Left lung (tissue), 14 donors: ENCODE measurements at places on chromosomes 6 and 20. TPM values are rescaled to one million over a fixed set of nuclear protein-coding genes. Genes with fewer than 3 reads are reported as not detected.

Gene CALHM6
- 9.1 TPM for polyA plus RNA-seq

- DNase-seq: no peak
These were observed 91.9 kb downstream of the MYLK4 start for GRCh38 chr6:2658788-2659187.

Gene ADGB
- polyA plus RNA-seq: 5.9 TPM

- DNase-seq: no peak
These were observed 41.1 kb downstream of the RAMACL start for GRCh38 chr6:166545156-166546034.

DNA sequence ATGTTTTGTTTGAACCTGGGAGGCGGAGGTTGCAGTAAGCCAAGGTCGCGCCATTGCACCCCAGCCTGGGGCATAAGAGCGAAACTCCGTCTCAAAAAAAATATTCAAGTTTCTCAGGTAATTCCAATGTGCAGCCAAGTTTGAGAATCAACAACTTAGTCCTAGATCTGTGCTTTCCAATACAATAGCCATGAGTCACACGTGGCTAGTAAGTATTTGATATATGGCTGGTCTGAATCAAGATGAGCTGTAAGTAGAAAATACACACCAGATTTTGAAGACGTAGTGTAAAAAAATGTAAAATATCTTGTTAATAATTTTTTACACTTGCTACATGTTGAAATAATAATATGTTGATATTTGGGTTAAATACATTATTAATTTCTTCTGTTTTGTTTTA is 35.0 kb upstream of the BTBD3 start:
- DNase-seq: no peak

GRCh38 chr6:55379471-55379870 is 52.2 kb downstream of the GFRAL start:
- DNase-seq: no peak

DNA sequence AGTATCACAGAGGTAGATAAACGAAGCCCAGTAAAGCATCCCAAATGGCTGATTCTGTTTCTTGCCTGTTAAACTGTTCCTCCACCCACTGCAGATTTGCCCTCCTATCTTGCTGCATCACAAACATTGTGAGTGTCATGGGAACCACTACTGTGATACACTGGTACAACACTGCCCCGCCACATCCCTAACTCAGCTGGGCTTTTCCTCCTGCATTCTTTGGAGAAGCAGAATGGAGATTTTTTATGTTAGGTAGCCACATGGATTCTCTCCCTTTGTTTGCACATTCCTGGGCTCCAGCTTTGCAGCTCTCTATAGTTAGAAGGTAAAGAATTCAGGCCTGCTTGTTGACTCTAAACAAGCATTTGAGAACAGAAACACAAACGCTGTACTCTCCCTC is 234.1 kb downstream of the TMEM242 start:
- DNase-seq: no peak

Gene ILRUN
- polyA plus RNA-seq: 44.1 TPM

GRCh38 chr20:57622201-57622570 is 2.0 kb upstream of the ZBP1 start:
- no peak for DNase-seq

GRCh38 chr6:1502041-1502440 is 107.7 kb upstream of the FOXC1 start:
- DNase-seq: no peak

Gene F13A1
- polyA plus RNA-seq: 73.4 TPM

Gene SLC17A2
- polyA plus RNA-seq: not detected

DNA sequence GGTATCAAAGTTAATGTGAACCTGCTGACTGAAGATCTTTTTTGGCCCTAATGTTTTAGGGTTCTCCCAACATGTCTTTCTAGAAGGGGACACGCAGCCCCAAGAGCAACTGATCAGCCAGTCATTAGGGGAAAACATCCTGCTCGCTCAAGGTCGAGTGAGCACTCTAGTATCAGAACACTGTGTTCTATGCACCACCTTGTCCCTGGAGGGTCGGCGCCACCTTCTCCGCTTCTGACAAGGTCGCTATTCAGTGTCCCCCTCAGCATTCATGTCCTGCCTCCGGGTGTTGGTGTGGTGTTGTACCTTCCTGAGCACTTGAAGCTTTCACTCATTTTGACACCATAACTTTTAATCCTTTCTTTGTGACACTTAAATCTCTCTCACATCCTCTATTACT is 331.2 kb upstream of the KCNQ5 start:
- DNase-seq: no peak

DNA sequence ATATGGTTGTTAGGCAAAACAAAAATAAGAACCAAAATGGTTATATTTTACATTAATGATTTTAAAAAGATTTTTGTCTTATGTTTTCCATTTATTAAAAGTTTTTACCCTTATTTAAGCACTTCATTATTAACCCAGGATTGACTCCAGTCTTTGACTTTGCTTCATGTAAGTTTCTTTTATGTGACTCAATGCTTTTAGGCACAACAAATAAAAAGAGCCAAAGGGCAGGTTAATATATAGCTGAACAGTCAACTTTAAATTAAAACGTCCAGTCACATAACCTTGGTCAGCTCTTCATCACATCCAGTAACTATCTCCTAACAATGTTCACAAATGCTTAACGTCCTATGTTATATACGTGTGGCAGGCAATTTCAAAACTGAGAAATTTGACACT is 32.7 kb downstream of the COL21A1 start:
- no peak for DNase-seq

GRCh38 chr6:35634316-35634715 is 54.4 kb downstream of the FKBP5 start:
- DNase-seq: no peak

GRCh38 chr6:99905209-99906106 is 88.6 kb downstream of the MCHR2 start:
- peak; percentile 22 for DNase-seq

Gene PERP
- polyA plus RNA-seq: 22.7 TPM

DNA sequence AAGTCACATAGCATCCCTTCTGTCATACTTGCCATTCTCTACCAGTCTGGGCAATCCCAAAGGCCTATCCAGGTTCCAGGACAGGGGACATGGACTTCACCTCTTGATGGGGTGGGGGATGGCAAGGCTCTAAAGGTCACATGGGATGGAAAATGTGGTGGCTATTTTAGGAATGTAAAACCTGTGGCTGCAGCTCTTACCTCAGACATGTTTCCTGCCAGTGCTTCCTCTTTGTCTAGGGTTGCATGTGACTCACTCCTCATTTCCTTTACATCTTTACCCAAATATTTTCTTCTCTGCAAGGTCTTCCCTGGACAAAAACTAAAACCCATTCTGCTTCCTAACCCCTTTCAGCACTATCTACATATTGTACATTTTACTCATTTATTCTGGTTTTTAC is 135.7 kb downstream of the BTBD3 start:
- DNase-seq: no peak

Gene ADAM33
- polyA plus RNA-seq: 7.5 TPM

GRCh38 chr6:70673601-70674000 is 5.9 kb downstream of the SMAP1 start:
- no peak for DNase-seq

- peak; percentile 71 for DNase-seq
These were observed 86.0 kb downstream of the SESN1 start for GRCh38 chr6:109008537-109009235.

Gene CDSN
- not detected for polyA plus RNA-seq

Gene TBC1D7
- 36.2 TPM for polyA plus RNA-seq

Gene TAGAP
- 2.2 TPM for polyA plus RNA-seq

- no peak for DNase-seq
These were observed 258.7 kb downstream of the TAF4 start for GRCh38 chr20:61806995-61807394.

DNA sequence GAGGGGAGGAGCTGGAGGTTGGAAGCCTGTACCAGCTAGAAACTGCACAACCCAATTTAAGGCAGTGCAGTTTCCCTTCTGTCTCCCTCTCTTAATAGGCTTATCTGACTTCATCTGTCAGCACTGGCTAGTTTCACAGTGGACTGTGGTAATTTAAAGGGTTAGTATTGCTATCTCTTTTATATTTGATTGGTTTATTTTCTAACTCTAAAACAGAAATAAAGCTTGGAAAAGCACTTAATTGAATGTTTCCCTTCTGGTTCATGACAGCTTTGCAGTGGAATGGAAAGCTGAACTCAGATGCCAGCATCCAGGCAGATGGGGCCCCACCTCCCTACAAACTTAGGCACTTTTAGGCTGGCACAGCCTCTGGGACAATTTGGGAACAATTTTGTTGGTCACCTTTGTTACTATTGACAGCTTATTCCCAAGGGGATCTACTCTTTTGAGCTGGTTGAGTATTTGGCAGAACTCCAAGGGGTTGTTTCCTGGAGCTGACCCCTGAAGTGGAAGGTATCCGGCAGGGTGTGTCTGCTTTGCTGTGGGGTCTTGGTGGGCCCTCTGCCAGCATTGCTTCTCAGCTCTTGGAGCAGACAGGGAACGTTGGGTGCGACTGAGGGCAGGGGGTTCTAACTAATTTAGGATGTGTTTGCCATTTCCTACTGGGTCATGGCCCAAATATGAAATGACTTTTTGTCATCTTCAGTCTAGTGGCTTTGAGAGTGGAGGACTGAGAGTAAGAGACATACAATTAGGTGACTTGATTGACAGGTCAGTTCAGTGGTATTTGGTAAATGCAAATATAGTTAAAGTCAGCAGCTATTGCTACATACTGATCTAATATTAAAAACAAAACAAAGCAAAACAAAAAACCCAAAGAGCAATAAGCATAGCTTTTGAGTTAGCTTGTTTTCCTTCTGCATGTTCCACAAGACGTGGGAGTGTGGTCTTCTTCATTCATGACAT is 9.3 kb downstream of the SH3BGRL2 start:
- no peak for DNase-seq

GRCh38 chr20:57259121-57259937 is 7.1 kb downstream of the BMP7 start:
- peak; percentile 83 for DNase-seq

- DNase-seq: no peak
These were observed 61.0 kb downstream of the NUDT3 start for GRCh38 chr6:34331371-34332050.

Gene PPIL6
- polyA plus RNA-seq: 13.0 TPM

- DNase-seq: no peak
These were observed 678.6 kb downstream of the MAFB start for GRCh38 chr20:40010483-40010882.

GRCh38 chr20:1900321-1900801 is 5.2 kb downstream of the SIRPA start:
- no peak for DNase-seq

- DNase-seq: no peak
These were observed 61.1 kb downstream of the CAP2 start for GRCh38 chr6:17454316-17455005.

GRCh38 chr20:39916236-39916765 is 772.7 kb downstream of the MAFB start:
- DNase-seq: no peak

GRCh38 chr6:135212020-135212806 is 31.1 kb downstream of the MYB start:
- DNase-seq: no peak

Gene RIN2
- polyA plus RNA-seq: 34.8 TPM

DNA sequence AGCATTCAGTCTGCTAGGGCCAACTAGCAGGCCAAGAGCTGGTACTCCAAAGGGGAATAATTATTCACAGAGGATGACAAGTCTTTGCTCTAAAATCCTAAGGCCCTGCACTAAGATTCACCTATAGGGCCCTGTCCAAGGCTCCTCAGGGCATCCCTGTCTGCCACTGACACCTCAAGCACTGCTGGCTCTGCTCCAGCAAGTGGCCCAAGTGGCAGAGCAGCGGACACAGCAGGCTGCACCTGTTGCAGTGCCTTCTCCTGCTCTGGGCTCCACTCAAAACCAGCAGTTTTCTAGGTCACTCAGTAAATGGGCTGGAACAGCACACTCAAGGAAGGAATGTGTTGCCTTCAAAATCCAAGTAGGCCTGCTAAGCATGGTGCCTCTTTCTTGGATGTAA is 36.4 kb upstream of the SMOC2 start:
- DNase-seq: no peak

Gene DDX43
- polyA plus RNA-seq: 0.27 TPM

- DNase-seq: no peak
These were observed 49.7 kb downstream of the JPH2 start for GRCh38 chr20:44137266-44137801.

Gene SOBP
- 8.4 TPM for polyA plus RNA-seq

DNA sequence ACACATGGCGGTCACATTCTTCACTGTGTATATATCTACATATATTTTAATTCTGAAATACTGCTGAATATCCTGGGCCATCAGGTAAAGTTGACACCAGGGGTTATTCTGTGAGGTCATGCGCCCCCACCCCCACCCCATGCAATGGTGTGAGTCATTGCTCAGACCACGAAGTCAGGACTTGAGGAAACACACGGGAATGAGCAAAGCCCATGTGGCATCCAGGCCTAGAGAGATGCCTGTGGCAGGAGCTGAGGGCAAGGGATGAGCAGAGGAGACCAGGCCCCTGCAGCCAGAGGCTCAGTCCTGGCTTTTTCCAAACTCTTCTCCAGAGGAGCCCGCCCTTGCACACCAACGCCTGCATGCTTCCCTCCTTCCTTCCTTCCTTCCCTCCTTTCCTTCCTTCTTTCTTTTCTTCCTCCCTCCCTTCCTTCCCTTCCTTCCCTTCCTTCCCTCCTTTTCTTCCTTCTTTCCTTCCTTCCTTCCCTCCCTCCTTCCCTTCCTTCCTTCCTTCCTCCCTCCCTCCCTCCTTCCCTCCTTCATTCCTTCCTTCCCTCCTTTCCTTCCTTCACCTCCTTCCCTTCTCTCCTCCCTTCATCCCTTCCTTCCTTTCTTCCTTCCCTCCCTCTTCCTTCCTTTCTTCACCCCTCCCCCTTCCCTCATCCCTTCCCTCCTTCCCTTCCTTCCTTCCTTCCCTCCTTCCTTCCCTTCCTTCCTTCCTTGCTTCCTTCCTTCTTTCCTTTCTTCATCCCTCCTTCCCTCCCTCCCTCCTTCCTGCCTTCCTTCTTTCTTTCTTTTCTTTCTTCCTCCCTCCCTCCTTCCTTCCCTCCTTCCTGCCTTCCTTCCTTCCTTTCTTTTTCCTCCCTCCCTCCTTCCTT is 72.0 kb upstream of the INSM1 start:
- DNase-seq: no peak

DNA sequence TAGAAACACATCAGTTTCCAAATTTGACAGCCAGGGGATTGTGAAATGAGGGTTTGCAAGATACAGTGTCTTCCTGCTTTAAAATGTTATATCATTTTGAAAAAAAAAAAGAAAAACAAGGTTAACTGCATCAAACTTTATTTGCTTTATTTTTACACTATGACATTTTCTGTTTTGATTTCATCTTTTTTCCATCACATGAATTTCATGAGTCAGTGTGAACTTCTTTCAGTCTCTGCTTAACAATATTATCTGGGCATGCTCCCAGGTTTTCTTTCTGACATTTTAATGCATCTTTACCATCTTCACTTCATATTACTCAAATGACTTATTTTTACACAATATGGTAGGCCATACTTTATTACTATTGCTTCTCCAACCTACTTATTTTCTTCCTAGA is 1.9 kb downstream of the NCOA7 start:
- no peak for DNase-seq

Gene CALHM4
- not detected for polyA plus RNA-seq

Gene NINL
- polyA plus RNA-seq: 62.4 TPM

- no peak for DNase-seq
These were observed 165.3 kb upstream of the SNX9 start for GRCh38 chr6:157657754-157658153.

Gene DNAH8
- 0.34 TPM for polyA plus RNA-seq
